ENCODE measurements at places on chromosomes 11 and 22.

DNA sequence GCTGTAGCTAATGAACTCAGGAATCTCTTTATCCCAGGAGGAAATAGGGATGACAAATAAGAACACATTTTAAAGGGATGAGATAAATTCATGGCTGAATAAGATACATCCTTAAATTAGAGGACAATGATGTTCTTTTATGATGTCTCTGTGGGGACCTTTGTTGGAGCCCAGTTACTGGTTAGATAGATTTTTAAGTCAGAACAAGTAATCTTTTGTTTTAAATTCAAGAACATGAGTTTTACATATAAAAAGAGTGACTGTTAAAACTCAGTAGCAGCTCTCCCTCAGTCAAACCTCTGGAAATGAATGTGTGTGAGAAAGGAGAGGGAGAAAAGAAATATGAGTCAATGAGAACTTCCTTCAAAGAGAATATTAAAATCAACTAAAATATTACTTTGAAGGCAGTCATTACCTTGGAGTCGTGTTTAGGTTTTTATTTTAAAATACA lies 241.6 kb downstream of the SWAP70 start:
- DNase-seq, result no peak

- DNase-seq, result no peak
These were observed 27.3 kb downstream of the CTSC start for GRCh38 chr11:88310246-88310645.

- DNase-seq, result peak; percentile 80
These were observed 44.3 kb upstream of the JAM3 start for GRCh38 chr11:134024420-134025081.

DNA sequence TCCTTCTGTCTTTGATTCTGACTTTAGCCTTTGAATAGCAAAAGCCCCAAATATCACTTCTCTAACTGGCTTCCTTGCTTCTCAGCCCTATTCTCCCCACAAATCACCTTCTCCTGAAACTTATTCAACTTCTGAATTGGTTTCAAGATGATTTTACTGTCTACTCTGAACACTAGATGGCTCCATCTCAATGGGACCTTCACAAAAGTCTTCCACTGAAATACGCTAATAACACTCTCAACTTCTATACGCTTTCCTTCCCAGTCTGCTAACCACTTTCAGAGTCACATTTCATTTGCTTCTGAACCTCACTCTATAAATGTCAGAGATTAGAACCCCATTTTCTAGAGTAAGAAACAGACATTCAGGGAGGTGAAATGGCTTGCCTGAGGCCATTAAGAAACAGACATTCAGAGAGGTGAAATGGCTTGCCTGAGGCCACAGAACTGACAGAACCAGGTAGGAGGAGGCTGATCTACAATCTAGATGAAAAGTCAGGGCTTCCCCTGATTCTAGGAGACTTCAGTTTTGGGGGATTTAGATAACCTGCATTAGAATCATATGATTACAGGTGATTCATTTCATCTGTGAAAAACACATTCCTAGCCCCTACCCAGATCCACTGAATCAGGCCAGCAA lies 20.6 kb downstream of the MORC2 start:
- no peak for DNase-seq

- no peak for DNase-seq
These were observed 1.2 kb upstream of the TIMP3 start for GRCh38 chr22:32800158-32800882.

DNA sequence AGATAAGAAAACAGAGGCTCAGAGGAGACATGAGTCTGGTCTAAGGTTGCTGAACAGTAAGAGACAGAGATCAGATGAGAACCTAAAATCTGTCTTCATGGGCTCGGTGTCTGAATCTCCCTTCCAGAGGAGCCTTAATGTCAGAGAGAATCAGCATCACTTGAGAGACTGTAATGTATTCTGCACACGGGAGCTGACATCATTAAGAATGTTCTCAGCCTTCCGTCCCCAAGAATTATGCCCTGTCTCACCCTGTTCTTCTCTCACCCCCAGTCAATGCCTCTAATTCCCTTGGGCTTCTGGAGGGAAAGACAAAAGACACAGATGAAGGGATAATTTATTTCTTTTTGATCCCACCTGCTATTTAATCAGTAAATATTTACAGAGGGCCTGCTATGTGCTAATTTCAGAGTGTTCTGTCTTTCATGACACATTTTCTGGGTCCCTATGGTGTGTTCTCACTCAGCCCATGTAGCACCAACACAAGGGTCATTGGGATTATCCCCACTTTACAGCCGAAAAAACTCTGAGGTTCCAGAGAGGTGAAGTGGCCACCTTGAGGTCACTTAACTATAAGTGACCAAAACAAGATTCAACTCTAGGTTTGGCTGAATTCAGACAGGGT lies 61.8 kb downstream of the CD82 start:
- DNase-seq, result peak; percentile 7

GRCh38 chr11:35605706-35606105 lies 12.6 kb upstream of the FJX1 start:
- DNase-seq, result no peak

Data from activated T-cell treated with anti-CD3 and anti-CD28 coated beads, Interleukin-2, amount 50 U/mL, for 48 hours (primary cell).